ENCODE measurements at places on chromosomes 4 and X.

DNA sequence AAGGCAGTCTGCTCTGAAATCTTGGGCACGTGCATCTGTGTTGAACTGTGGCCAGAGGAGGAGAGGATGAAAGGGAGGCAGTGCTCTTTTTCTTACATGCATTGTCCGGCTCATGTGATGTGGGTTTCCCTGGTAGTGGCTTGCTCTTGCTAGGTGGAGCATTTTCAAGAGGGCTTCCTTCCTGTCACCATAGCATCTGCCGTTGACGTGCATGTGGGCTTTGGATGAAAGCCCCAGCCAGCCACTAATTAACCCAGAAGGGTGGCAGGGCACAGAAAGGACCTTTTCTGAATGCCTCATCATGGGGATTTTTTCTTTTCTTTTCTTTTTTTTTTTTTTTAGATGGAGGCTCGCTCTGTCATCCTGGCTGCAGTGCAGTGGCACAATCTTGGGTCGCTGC, 121.3 kb downstream of the GPR143 start:
- no peaks in the 10 kb centered on the region for H3K36me3 ChIP-seq
- H3K27ac ChIP-seq, result no peak overlapping the region
- peaks cover 20% of the 10 kb centered on the region for H3K4me1 ChIP-seq
- DNase-seq, result peak; percentile 51
- H3K4me3 ChIP-seq, result no peak overlapping the region

DNA sequence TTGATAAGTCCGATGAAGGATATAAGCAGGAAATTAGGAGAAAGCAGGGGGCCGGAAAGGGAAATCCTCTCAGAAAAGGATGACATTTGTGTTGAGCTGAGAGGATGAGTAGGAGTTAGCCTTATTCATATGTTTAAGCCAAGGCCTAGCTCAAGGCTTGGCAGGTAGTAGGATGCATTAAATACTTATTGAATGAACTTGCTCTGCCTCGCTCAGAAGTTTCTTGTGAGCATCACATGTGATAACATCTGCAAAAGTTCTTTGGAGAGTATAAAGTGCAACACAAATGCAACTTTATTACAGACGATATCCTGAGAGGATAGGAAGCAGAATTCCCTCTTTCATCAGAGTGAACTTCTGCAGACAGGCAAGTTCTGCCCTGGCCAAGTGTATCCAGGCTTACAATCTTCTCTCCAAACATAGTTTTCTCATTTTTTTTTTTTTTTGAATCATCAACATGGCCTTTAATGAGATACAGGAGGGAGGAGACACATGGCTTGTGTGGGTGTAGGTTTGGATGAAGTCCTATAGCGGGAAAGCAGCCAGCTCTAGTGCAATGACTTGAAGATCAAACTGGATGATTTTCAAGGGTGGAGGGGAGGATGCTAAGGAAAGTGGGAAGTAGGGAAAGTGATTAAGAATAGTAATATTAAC, 48.1 kb downstream of the LUZP4 start:
- no peak overlapping the region for H3K27ac ChIP-seq
- H3K4me1 ChIP-seq, result no peaks in the 10 kb centered on the region
- no peaks in the 10 kb centered on the region for H3K36me3 ChIP-seq
- H3K4me3 ChIP-seq, result no peak overlapping the region

- H3K4me3 ChIP-seq, result no peak overlapping the region
- no peaks in the 10 kb centered on the region for H3K36me3 ChIP-seq
- H3K27ac ChIP-seq, result no peak overlapping the region
- DNase-seq, result no peak
Measured at GRCh38 chr4:147104768-147105167, 159.1 kb upstream of the TTC29 start.

DNA sequence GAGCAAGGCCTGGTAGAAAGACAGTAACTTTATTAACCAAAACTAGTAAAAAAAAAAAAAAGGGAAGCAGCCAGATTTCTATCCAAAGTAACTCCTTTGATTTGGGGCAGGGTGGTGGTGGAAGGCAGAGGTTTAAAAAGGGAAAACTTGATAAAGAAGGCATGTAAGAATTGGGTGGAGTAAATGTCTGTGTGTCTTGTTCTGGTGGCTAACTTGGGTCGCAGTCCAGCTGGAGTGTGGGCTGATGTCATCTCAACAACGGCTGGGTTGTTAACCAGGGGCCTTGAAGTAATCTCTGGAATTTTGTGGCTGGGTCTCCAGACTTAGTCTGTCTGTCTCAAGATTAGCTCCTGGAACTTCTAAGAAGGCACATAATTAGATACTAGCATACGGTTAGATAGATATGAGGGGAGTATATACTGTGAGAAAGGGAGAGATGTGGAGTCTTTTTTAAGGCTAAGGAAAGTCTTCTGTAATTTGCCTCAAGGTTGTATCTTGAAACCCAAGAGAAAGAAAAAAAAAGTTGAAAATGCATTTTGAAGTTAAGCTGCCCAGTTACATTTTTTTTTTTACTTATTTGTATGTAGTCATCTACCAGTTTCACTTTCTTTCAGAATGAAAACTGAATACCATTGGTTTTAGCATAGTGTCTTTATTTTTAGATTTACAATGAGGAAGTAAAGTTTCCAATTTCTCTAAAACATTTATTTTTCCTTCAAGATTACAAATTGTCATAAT, 48.3 kb downstream of the MTHFD2L start:
- no peak for DNase-seq
- no peaks in the 10 kb centered on the region for H3K27me3 ChIP-seq
- no peak overlapping the region for H3K27ac ChIP-seq
- H3K36me3 ChIP-seq, result no peaks in the 10 kb centered on the region

DNA sequence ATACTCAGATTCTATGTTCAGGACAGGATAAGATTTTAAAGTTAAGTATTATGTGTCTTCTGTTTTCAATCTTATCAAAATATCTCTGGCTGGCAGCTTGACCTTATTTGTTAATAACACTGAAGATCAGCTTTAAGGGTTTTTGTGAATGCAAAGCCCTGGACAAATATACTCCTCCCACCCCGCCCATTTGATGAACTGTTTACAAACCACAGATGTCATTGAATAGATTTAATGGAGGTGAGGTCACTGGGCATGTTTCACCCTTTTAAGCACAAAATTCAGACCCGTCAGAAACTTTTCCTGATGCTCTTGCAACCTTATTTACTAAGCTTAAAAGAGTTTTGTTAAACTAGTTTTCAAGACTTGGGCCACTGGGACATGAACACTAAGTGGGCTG, 10.1 kb upstream of the CXCL8 start:
- H3K36me3 ChIP-seq, result no peaks in the 10 kb centered on the region
- no peak overlapping the region for H3K4me3 ChIP-seq
- no peaks in the 10 kb centered on the region for H3K27me3 ChIP-seq

DNA sequence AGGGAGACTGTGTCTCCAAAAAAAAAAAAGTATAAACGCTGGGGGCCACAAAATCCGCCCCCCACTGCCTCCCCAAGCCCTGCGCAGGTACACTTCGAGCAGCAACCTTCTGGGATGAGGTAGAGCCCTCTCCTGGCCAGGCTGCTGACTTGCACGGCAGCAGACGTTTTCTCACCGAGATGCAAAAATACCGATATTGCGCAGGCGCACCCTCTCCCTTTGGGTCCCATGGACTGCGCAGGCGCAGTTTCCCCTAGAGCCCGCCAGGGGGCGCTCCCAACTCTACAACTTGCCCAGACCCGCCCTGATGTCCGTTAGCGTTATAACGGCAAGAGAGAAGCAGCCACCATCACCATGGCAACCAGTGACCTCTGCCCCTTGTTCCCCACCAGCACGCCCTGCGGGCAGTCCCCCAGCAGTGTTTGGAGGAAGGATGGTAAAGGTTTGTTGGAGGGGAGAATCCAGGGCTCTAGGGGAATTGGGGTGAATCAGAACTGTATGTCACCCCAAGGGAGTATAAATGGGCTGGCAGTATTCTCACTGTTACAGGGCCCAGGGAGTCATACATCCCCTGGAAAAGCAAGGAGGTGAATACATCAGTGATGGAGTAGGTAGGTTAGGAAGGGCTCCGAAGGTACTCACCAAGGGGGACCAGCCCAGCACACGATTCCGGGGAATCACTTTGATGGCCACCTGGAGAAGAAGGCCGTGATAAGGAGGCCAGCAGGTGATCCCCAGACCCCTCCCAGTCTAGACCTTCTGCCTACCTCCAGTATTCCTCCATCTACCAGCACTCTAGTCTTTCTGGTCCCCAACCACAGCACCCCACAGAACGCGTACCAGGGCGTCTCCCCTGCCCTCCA, 1.5 kb downstream of the PIM2 start:
- H3K36me3 ChIP-seq, result peaks cover 42% of the 10 kb centered on the region
- peak overlapping the region; percentile 80 for H3K27ac ChIP-seq
- H3K27me3 ChIP-seq, result no peaks in the 10 kb centered on the region
- peak overlapping the region; percentile 98 for H3K4me3 ChIP-seq
- peaks cover 67% of the 10 kb centered on the region for H3K4me1 ChIP-seq

DNA sequence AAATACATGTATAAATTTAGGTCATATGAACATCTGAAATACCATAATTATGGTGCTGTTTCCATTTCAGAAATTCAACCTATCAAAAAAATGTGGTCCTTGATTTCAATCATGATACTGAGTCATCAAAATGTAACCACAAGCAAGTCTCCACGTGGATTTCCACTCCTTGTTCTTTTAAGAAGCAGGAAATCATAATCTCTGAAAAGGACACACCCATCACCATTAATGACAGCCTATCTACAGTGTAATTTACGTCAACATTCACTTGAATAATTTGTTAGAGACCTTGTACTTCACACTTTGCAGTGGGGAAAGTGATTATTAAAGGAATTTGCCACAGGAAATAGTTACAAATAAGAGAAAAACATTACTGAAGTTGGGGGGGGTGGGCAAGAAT, 17.7 kb upstream of the SLC7A11 start:
- no peak overlapping the region for H3K27ac ChIP-seq
- H3K27me3 ChIP-seq, result no peaks in the 10 kb centered on the region
- no peak for DNase-seq
- H3K4me3 ChIP-seq, result no peak overlapping the region
- no peaks in the 10 kb centered on the region for H3K36me3 ChIP-seq
- H3K4me1 ChIP-seq, result no peaks in the 10 kb centered on the region

- H3K27ac ChIP-seq, result no peak overlapping the region
- H3K4me3 ChIP-seq, result no peak overlapping the region
- DNase-seq, result no peak
- H3K27me3 ChIP-seq, result no peaks in the 10 kb centered on the region
- H3K4me1 ChIP-seq, result no peaks in the 10 kb centered on the region
Measured at GRCh38 chr4:101862595-101862994, 72.1 kb downstream of the BANK1 start.

- H3K27ac ChIP-seq, result no peak overlapping the region
- H3K4me1 ChIP-seq, result peaks cover 13% of the 10 kb centered on the region
- no peak for DNase-seq
- H3K4me3 ChIP-seq, result no peak overlapping the region
Measured at GRCh38 chrX:39857780-39858179, 240.0 kb downstream of the BCOR start.

GRCh38 chr4:1239950-1240307, 9.0 kb downstream of the CTBP1 start:
- H3K36me3 ChIP-seq, result peaks cover 62% of the 10 kb centered on the region
- peaks cover 36% of the 10 kb centered on the region for H3K4me1 ChIP-seq
- no peak overlapping the region for H3K4me3 ChIP-seq
- no peaks in the 10 kb centered on the region for H3K27me3 ChIP-seq

DNA sequence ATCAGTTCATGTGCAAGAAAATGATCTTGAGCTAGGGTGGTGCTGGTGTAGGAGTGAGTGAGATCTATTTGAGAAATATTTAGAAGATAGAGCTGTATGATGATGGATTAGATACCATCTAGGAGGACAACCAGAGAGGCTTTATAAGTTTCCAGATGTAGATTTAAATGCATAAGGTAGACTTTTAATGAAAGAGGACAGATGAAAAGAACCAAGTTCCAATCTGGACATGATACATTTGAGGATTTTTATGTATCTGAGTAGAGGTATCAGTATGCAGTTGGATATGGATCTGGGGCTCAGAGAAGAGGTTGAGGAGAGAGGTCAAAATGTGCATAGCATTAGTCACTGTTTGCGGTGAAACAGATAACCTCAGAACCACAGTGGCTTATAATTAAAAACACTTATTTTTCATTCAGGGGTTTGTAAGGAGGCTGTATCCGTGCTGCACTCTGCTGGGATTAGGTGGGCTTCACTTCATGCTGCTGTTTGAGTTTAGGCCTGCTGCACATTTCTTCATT, 348.7 kb downstream of the BMPR1B start:
- no peak overlapping the region for H3K27ac ChIP-seq
- H3K36me3 ChIP-seq, result no peaks in the 10 kb centered on the region
- H3K27me3 ChIP-seq, result no peaks in the 10 kb centered on the region

- peak overlapping the region; percentile 61 for H3K27ac ChIP-seq
- no peak for DNase-seq
- no peak overlapping the region for H3K4me3 ChIP-seq
Measured at GRCh38 chrX:48532161-48532560, 7.4 kb upstream of the TBC1D25 start.

GRCh38 chr4:664713-665231, 9.3 kb downstream of the ATP5ME start:
- no peak overlapping the region for H3K27ac ChIP-seq
- no peaks in the 10 kb centered on the region for H3K27me3 ChIP-seq
- no peak overlapping the region for H3K4me3 ChIP-seq
- no peaks in the 10 kb centered on the region for H3K36me3 ChIP-seq
- no peak for DNase-seq

GRCh38 chr4:4852591-4853362, 6.7 kb upstream of the MSX1 start:
- peak overlapping the region; percentile 20 for H3K4me3 ChIP-seq
- peaks cover 96% of the 10 kb centered on the region for H3K27me3 ChIP-seq
- no peaks in the 10 kb centered on the region for H3K4me1 ChIP-seq

GRCh38 chr4:108696160-108696559, 45.8 kb downstream of the OSTC start:
- H3K4me1 ChIP-seq, result peaks cover 6% of the 10 kb centered on the region
- H3K27ac ChIP-seq, result no peak overlapping the region
- H3K36me3 ChIP-seq, result no peaks in the 10 kb centered on the region
- no peak overlapping the region for H3K4me3 ChIP-seq
- no peaks in the 10 kb centered on the region for H3K27me3 ChIP-seq

- H3K4me3 ChIP-seq, result no peak overlapping the region
- DNase-seq, result no peak
Measured at GRCh38 chr4:48085821-48086589, 48.0 kb downstream of the TXK start.

DNA sequence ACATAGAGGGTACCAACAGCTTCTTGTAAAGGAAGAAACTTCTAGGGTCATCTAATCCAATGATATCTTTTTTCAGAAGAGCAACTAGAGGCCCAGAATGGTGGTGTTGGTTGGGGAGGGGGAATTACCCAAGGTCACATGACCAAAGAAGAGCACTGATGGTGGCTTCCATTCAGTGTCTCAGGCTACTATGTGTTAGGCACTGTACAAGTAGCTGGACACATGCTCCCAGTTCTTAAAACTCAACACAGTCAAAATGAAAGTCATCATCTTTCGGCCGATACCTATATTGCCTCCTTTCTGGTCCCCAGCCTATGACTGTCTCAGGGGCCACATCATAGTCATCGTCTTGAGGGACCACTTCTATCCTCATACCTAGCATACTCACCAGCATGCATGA, 88.1 kb downstream of the ARHGAP6 start:
- H3K36me3 ChIP-seq, result no peaks in the 10 kb centered on the region
- H3K4me1 ChIP-seq, result no peaks in the 10 kb centered on the region
- H3K27me3 ChIP-seq, result no peaks in the 10 kb centered on the region
- no peak overlapping the region for H3K27ac ChIP-seq

DNA sequence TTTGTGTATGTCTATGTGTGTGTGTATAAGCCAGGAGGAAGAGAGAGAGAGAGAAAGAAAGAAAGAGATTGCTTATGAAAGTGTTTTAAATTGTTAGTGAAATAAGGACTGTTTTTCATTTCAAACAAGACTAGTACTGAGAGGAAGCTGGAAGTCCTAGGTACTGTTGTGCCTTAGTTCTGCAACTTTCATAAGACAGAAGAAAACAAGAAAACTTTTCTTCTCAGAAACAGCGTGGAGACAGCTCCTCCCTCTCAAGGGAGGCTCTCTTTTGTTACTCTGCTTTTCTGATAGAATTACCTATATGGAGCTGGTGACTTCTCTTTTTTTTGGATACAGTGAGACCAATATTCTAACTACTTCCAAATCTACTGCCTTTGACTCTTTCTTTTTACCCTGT, 62.5 kb downstream of the BANK1 start:
- H3K36me3 ChIP-seq, result no peaks in the 10 kb centered on the region
